Activated gamma-delta T cell treated with Interleukin-2 at 50 U/mL for 16 hours (primary cell): ENCODE measurements at places on chromosomes 3 and 15.

DNA sequence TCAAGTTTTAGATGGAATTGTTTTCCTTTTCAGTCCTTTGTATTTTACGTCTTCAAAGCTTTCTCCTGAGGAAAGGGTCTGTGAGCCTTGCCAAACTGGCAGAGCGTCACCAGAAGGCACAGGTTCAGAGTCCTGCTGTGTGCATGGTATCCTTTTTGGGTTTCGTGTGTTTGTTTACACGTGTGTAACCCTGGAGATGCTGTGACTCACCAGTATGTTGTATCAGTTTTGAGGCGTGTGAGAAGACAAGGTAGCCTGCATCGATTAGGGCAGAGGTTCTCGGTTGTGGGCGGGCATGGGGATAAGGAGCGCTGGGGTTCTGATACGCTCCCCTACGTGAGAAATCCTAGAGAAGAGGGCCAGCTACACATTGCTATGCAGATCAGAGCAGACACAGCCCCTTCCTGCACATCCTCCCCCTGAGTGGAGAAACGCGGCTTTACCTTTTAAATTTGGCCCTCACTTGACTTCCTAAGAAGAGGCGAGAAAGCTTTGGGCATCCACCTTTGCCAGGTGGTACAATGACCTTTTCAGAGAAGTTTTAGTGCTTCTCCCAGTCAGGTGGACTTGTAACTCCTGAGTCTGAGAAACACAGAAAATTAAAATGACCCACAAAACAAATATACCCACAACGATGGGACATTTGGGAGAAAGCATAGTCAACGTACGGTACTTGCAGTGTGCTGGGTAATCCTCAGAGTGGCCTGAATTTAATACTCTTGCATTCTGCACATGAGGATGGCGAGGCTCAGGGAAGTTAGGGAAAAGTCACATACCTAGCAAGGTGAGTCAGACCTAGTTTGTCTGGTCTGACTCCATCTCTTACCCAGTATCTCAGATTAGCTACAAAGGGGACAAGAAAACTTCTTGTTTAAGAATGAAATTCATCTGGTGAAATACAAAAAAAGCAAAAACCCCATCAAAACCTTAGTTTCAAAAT, 38.1 kb downstream of the TRAK1 start:
- no peak for DNase-seq

DNA sequence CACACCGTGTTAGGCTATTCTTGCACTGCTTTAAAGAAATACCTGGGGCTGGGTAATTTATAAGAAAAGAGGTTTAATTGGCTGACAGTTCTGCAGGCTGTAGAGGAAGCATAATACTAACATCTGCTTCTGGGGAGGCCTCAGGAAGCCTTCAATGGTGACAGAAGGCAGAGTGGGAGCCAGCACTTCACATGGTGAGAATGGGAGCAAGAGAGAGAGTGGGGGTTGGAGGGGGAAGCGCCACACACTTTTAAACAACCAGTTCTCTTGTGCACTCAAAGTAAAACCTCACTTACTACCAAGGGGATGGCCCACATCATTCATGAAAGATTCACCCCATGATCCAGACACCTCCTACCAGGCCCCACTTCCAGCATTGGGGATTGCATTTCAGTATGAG, 181.1 kb downstream of the APBA2 start:
- no peak for DNase-seq

DNA sequence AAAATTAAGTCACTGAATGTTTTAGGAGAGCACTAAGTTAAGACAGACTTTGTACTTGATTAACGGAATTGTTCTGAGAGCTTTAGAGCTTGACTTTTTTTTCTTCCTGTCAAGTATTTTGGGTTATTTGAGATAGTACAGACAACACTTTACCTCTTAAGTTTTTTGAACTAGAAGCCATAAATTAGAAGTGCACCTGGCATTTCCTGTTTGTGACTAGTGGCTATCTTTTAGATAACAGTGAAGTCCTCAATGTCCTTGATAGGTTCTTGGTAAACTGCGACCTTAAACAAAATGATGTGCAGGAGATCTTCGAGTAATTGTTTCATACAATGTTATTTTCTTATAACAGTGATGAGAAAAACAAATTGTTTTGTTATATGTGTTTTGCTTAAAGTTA, 213.9 kb downstream of the TP63 start:
- no peak for DNase-seq

- DNase-seq: no peak
These were observed 63.8 kb downstream of the PEX5L start for GRCh38 chr3:179972881-179973423.

DNA sequence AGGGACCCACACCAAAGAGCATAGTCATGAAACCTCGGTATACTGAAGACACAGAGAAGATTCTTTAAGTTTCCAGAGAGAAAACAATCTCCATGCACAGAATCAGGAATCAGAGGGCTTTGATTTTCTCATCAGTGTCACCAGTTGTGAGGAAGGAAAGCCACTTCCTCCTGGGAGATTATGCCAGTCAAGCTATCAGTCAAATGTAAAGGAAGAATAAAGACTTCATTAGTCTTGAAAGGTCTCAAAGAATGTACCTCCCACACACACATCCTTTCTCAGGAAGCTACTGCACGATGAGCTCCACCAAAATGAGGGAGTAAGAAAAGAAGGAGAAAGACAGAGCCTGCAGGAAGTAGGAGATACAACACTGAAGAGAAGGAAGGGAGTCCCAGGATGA, 486.3 kb downstream of the SHQ1 start:
- no peak for DNase-seq

DNA sequence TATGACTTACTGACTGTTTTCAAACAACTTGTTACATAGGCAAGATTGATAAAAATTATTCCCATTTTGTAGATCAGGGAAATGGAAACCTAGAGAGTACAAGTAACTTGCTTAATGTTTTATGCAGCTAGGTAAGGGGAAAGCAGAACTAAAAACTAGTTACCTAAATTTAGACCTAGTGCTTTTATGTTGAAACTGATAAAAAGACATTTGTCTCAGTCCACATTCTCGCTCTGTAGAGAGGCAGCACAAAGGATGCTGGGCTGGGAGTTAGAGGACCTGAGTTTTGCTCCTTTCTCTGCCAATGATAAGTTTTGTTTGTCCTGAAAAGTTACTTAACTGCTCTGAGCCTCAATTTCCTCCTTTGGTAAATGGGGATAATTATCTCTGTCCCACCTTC, 17.4 kb downstream of the TIMP4 start:
- no peak for DNase-seq

DNA sequence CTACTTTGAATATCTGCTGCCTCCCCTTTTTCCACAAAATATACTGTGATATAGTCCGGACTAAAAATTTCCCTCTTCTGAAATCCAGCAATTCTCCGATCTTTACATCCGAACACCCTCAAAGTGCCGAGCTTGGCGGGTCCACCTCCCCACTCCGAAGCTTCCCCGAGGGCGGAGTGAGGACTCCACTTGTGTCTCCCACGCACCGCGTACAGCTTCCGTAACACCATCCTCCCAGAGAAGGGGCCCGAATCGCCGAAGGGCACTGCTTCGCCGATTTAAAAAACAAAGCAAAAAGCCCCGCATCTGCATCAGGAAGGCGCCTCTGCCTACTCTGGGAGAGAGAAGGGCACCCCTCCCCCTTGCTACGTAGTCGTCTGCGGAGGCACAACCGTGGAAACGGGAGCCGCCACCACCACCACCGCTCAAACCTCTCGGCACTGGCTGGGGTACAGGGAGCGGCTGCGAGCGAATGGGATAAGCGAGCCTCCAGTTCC, 551 bp downstream of the NCBP2 start:
- peak; percentile 40 for DNase-seq

DNA sequence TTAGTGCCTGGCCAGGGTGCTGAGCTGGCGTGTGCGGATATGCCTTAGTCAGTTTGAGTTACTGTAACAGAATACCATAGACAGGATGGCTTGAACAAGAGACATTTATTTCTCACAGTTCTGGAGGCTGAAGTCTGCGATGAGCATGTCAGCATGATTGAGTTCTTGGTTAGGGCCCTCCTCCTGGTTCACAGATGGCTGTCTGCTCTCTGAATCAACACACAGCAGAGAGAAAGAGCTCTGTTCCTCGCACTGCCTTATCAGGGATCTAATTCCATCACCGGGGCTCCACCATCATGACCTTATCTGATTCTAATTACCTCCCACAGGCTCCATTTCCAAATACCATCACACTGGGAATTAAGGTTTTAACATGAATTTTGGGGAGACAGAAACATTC, 386.6 kb upstream of the DPH6 start:
- no peak for DNase-seq

GRCh38 chr3:116770815-116771450, 61.4 kb downstream of the TUSC7 start:
- no peak for DNase-seq

- DNase-seq: peak; percentile 31
These were observed at the start of gene ABHD17C for GRCh38 chr15:80695099-80695910. TSS of gene ABHD17C (plus strand) at chr15:80695310. CDS start at chr15:80695430, 120 bp downstream.

DNA sequence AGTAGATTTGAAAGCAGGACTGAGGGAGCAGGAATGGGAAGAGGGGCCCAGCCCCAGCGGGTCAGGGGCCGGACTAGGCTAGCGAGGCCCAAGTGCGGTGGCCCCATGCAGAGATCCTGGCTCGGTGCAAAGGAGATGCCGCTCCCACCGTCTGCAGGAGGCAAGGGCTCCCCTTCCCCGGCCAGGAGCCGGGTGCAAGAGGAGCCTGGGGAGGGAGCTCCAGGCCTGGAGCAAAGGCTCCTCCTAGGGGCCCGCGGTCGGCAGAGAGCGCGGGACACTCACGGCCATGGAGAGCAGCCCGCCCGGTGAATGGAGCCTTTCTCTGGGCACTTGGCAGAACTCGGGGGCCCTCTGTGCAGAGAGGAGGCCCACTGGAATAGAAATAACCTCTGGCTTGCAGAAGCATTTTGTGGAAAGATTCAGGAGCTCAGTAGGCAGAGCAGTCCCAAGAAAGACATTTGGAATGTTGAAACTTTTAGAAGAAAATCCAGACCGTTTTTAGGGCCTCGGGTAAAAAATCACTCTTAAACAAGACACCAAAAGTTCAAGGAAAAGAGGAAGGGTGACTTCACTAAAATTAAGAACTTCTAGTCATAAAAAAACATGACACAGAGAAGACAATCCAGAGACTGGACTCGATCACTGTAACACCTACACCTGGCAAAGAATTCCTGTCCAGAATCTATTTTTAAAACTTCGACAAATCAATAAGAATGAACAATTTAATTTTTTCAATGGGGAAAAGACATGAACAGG, 43.0 kb upstream of the USP3 start:
- no peak for DNase-seq

DNA sequence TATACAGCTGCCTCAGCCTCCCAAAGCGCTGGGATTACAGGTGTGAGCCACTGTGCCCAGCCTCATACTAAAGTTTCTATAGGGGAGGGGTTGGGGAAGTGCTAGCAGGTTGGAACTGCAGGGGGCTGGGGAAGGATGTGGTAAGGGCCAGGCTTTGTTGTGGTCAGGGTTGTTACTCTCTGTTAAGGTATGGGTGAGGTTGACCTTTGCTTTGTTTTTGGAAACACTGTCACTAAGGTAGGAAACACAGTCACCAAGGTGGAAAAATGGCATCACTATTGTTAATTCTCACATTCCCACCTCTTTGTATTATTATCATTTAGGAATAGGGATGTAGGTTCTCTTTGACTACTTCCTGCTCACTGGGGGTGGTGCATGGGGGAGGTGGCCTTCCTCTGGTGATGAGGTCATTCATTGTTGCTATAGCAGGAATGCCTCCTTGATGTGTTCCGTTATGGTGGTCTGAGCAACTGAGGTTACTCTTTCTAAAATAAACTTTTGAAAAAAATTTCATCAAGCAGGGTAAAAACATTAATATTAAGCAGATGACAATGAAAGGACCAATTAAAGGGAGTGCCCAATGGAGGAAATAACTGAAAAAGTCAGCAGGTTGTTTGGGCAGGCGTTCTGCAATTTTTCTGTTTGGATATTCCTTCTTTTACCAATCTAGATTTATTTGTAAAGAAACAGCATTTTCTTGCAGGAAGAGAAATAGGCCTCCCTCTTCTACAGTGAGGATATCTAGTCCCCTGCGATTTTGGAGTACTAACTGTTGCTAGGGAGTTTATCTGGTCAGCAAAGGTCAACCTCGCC, 150.5 kb downstream of the WDR76 start:
- DNase-seq: peak; percentile 36

DNA sequence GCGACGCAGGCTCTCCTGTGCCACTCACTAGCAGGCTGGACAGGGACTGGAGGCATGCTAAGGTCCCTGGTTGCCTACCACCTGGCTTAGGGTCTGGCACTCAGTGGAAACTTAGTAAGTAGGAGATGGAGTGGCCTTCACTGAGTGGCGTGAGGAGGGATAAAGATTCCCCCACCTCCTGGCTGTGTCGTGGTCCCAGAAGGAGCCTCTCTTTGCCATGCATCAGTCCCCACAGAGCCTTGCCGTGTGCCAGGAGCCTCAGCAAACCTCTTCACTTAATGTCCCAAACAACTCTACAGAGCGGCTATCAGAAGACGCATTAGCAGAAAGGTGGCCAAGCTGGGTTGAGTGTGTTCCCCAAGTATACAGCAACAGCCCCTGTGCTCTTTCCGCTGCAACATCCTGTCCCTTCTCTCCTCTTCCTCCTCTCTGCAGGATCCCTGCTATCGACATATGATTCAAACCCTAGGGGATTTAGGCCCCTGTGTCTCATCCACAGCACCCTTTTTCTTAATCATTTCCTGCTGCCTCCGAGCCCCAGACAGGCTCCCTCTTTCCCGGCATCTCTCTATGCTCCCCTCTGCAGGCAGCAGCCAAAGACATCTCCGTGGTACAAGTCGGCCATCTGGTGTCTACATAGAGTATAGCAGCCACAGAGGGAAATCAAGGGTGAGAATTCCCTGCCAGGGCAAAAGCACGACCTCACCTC, 66.7 kb downstream of the SLC6A1 start:
- DNase-seq: no peak

DNA sequence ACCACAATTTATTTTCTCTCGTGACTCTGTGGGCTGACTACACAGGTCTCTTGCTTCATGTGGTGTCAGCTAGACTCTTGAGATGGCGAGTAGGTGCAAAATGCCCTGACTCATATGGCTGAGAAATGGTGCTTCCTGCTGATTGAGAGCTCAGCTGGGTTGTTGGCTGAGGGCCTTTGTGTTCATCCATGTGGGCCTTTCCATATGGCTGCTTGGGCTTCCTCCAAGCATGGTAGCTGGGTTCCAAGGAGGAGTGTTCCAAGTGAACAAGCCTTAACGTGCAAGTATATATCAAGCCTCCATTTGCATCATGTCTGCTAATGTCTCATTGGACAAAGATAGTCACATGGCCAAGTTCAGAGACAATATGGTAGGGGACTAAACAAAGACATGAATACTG, 164.0 kb downstream of the PDCD6IP start:
- no peak for DNase-seq

DNA sequence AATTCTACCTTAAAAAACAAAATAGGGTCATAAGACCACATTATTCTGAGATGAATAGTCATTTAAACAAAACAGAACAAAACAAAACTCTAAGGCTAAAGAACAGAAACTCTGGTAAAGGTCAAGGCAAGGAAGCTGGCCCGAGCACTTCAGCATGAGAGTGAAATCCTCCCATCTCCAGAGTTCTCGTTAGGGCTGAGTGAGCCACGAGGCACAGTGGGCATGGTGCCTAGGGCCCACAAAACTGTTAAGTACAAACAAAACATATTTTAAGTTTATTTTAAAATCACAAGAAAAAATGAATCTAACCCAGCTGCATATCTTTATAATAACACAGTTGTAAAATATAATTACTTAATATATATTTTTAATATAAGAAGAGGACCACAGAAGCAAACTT, 417.8 kb upstream of the GBE1 start:
- no peak for DNase-seq

GRCh38 chr3:196557236-196557635, 11.1 kb downstream of the WDR53 start:
- DNase-seq: no peak
